Thoracic aorta (tissue), 2 donors: ENCODE measurements at places on chromosomes 5 and 9.

GRCh38 chr5:67146574-67146973 is 50.0 kb downstream of the CD180 start:
- DNase-seq = no peak

DNA sequence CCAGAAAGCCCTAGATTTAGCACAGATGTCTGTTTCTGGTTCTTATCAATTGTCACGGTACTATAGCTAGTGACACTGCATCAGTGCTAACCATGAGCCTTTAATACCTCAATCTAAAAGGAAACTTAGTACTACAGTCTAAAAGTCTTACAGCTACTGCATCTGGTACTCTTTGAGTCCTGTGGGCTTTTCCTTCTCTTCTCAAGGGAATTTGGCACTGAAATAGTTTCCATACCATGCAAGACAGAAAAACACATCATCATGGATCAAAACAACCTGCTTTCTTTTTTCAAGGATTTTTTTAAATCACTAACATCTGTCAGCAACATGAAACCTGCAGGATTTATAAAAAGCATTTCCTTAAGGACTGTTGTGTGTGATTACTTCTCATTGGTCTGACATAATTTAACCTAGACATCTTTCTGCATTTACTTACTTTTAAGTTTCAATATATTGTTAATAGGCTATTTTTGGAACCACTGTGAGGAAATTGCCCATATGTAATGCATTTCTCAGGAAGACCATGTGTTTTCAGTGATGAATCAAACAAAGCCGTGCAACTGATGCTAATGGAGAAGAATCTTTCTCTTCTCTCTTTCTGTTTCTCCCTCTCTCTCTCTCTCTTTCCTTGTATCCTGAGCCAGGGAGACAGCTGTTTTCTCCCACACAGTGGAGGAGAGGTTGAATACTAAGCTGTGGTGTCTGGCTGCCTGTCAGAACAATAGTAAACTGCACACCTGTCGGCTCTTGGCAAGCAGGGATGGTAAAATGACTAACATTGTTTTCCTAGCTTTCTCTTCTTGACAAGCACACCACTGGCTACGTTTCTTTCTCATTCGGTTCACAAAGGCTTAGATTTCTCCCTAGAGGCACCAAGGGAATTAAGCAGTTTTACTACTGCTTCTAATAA is 273.4 kb downstream of the CSNK1G3 start:
- DNase-seq = no peak

GRCh38 chr9:26264709-26265601 is 586.7 kb upstream of the TUSC1 start:
- DNase-seq = no peak

- DNase-seq = no peak
These were observed 135.9 kb upstream of the MARCHF11 start for GRCh38 chr5:16315501-16315900.

- DNase-seq = no peak
These were observed 185.9 kb downstream of the MSX2 start for GRCh38 chr5:174910245-174910737.

- no peak for DNase-seq
These were observed 231.9 kb downstream of the MAST4 start for GRCh38 chr5:66828046-66828547.

- DNase-seq = no peak
These were observed 200.4 kb downstream of the TTLL11 start for GRCh38 chr9:121892706-121893105.

DNA sequence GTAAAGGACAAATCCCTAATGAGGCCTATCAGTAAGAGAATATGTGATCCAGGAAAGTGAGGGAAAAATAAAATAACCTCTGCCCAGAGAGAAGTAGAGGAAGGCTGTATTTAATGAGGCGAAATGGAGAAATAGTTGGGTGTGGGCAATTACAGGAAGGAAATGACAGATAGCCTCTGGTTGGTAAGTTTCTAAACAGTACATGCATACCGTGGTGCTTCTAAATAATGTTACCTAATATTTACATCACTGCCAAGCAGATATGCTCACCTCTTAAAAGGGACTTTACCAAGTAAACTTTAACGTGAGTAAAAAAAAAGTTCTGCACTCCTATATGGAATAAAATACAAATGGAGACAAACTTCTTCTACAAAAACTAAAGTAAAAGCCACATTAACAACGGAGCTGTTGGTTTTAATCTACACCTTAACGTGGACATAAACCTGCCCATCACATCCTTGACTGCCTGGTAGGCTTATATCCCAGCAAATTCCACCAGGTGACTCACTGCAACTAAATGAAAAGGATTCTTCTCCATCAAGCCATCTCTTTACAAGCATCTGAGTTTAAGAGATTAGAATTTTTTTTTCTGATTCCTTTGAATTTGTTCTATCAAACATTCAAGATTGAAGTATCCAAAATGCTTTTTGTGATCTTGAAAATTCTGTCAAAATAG is 12.4 kb downstream of the NFIL3 start:
- no peak for DNase-seq

GRCh38 chr9:87116492-87116891 is 169.2 kb upstream of the GAS1 start:
- DNase-seq = no peak
